ENCODE measurements at places on chromosomes 7 and 10.
A peak's percentile ranks its signal among the peaks of the same experiment; 100 is the strongest.

GRCh38 chr7:143484119-143484518 is 6.4 kb downstream of the TAS2R41 start:
- no peak for DNase-seq

DNA sequence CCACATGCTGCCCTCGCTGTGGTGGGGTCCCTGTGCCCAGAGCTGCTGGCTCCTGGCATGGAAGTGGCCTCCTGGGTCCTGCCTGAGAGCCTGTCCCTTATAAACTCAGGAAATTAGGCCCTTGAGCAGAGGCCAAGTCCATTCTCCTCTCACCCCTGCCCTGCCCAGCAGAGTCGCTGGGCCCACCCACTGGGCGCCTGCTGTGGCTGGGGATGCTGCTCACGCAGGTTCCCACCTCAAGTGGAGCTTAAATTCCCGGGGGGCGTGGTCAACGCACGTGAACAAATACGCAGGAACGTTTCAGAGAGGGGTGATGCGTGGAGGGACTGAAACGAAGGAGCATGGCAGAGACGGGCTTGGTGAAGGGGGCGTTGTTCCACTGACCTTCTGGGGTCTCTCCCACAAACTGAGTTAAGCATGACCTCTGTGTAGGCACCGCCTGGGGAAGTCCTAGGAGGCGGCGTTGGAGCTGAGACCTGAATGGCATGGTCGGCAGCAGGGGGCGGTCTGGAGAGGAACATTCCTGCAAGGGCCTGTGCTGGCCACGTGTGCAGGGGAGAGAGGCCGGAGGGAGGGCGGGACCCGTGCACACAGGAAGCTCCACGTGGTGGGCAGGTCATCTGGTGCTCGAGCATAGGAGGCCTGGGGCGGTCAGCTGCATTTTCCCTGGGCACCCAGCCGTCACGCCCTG is 27.9 kb downstream of the FAM20C start:
- DNase-seq = no peak

GRCh38 chr10:70343312-70343711 is 39.1 kb downstream of the LRRC20 start:
- DNase-seq = no peak

- no peak for DNase-seq
Observed at GRCh38 chr10:6202098-6202683, 541 bp upstream of the PFKFB3 start.

- DNase-seq = no peak
Observed at GRCh38 chr10:7487528-7487927, 76.7 kb upstream of the SFMBT2 start.

DNA sequence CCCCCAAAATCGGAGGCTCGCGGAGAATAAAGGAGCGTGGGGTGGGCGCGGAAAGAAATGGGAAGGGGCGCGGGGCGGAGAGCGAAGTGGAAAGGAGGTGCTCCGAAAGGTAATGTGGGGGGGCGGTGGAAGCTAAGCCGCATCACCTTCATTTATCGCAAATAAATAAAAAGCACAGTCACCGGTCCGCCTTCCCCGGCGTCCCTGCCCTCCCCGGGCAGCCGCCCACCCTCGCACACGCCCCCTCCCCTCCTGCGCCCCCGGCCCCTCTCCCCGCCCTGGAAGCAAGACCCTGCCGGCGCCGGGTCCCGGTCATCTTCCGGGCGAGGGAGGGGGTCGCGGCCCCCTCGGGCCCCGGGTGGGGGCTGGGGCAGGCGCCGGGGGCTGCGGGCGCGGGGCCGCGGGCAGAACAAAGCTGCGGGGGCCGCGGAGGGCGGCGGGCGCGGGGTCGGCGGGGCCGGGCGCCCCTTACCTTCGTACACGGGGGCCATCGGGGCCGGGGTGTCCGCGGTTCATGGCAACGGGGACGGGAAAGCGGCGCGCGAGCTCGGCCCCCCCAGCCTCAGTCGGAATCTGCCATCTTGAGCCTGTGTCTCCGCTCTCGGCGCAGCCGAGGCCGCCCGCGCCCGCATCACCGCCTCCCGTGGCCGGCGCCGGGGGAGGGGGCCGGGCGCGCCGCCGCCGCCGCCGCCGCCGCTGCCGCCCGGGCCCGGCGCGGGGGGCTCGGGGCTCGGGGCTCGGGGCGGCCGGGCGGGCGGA is 486 bp downstream of the HIPK2 start:
- peak; percentile 75 for DNase-seq

- no peak for DNase-seq
Observed at GRCh38 chr7:4861227-4861626, 603 bp downstream of the PAPOLB start.

DNA sequence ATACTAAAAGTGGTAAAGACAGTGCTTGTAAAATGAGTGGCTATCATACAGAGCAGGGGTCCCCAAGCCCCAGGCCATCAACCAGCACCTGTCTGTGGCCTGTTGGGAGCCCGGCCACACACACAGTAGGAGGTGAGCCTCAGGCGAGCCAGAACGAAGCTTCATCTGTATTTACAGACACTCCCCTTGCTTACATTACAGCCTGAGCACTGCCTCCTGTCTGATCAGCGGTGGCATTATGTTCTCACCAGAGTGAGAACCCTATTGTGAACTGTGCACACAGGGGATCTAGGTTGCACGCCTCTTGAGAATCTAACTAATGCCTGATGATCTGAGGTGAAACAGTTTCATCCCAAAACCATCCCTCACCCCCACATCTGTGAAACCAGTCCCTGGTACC is 58.7 kb downstream of the ITGA8 start:
- DNase-seq = no peak

DNA sequence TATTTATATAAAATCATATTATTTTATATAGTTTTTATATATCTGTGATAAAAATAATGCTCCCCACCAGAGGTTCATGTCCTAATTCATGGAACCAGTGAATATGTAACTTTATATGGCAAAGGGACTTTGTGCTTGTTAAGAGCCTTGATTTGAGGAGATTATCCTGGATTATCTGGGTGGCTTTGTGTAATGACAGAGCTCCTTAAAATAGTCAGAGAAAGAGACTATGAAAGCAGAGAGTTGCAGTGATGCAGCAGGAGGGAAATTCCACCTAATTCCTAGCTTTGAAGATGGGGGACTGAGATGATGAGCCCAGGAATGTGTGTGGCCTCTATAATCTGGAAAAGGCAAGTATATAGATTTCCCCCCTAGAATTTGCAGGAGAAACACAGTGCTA is 1034.2 kb upstream of the C7orf33 start:
- DNase-seq = no peak

DNA sequence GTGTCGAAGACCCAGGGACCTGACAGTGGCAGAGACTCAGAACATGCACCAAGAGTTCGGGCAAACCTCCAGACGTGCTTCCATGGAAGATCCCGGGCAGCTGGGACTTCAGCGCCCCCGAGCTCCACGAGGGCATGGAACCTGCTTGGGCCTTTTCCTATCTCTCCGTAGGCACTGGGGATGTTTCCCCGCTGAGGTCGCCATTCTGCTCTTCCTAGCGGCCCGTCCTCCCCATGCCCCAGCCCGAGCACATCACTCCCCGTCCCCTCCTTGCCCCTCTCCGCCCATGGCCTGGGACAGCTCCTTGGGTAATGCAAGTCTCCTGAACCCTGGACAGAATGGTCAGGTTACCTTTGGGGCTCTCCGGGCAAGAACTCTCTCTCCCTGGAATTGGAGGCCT is 32.3 kb upstream of the SHH start:
- no peak for DNase-seq

GRCh38 chr7:41027428-41028115 is 675.3 kb downstream of the INHBA start:
- peak; percentile 72 for DNase-seq

DNA sequence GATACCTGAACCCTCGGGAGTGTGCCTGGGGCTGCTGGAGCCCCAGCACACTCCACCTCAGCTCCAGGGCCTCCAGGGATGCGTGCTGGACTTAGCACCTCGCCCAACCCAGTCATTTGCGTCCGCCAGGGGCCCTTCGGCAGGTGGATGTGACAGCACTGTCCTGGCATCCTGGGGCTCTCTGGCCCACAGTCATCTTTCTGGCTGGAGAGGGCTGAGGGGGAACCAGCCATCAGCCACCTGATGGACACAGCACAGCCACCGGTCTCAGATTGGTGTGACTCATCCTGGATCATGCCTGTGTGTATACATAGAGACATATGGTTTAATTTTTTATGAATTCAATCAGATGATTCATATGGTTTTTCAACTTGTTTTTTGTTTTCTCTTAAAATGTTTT is 11.1 kb downstream of the ZNF775 start:
- DNase-seq = no peak

DNA sequence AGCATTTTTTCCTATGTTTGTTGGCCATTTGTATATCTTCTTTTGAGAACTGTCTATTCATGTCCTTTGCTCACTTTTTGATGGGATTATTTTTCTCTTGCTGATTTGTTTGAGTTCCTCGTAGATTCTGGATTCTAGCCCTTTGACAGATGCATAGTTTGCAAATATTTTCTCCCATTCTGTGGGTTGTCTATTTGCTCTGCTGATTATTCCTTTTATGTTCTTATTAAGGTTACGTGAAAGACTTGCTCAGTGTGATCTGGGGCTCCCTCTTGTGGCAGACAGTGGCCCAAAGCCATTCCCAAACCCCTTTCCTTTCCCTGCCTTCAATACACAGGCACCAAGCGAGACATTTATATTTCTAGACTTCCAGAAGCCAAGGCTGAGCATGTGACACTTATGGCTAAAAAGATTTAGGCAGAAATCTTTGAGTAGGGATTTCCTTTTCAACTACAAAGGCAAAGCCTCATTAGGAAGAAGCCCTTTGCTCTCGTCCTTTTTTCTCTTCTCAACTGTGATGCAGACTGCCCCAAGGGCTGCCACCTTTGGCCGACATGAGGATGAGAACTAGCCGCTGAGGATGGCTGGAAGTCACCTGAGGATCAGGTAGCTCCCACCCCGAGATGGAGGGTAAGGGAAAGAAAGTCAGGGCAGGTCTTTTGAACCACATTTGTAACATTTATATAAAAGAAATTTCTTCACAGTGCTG is 23.6 kb downstream of the ST8SIA6 start:
- DNase-seq = peak; percentile 63

DNA sequence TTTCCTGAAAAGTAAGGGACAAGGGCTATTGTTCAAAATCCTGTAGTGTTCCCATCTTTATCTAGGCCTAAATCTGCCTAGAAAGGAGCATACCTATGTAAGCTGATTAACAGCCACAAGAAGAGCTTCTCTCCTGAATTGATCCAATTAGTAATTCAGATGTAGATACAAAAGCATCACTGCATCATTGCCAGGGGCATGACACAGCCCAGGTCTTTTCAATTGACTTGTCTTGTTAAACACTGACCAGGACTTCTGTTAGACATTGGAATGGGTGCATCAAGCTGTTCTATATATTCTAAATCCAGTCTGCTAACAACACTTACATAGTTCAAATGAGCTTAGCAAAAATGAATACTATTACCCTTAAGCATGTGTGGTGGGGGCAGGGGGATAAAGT is 589.2 kb downstream of the INHBA start:
- no peak for DNase-seq

- DNase-seq = no peak
Observed at GRCh38 chr10:34131152-34131551, 683.9 kb downstream of the PARD3 start.

DNA sequence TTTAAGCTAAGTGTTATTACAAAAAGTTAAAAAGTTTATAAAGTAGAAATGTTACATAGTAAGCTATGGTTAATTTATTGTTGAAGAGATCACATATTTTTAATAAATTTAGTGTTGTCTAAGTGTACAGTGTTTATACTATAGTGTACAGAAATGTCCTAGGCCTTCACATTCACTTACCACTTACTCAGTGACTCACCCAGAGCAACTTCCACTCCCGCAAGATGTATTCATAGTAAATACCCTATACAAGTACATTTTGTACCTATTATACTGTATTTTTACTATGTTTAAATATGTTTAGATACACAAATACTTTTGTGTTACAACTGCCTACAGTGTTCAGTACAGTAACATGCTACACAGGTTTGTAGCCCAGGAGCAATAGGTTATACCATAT is 69.2 kb downstream of the DNAJC1 start:
- DNase-seq = no peak

GRCh38 chr7:1059200-1060091 is 15.1 kb downstream of the GPR146 start:
- DNase-seq = no peak

DNA sequence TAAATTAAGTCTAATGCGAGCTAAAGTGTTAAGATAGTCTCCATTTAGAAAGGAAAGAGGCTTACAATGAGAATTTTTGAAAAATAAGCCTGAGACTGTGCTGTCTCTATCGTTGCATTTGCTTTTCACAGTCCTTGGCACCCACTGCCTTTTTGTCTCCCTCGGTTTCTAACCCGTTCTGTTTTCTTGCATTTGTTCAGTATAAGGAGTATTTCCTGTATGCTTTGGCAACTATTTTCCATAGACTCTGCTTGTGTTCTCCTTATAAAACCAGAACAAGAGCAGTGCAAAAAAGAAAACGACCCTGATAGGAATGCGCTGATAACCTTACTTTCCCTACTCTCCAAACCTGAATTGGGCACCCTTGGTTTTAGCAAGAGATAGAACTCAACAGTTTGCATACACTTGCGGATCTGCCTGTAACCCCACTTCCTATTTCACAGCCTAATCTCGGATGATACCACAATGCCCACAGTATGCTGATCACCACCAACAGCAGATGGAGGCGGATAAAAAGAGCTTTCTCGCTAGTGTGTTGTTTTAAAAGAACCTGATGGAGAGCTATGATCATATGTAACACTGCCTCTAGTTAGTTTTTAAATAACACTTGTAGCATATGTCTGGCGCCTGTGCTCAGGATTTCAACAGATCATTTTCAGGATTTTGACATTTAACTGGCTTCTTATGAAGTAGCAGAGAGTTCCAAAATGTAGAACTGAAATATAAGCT is 1.6 kb upstream of the ARHGAP12 start:
- DNase-seq = no peak

DNA sequence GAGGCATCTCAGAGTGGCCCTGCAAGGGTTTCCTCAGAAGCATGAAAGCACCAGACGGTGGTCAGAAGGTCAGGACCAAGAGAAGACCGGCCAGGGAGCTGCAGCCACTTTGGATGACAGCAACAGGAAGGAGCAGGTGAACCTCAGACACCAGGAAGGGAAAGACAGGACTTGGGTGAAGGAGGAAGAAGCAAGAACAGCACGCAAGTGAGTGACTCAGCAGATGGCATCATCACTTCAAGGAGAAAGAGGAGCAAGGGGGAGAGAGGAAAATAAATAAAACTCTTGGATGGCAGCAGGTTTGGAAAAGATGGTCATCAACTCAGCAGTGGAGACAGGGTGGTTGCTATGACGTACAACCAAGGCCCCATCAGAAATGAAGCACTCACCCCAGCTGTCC is 31.6 kb downstream of the NCAPG2 start:
- DNase-seq = no peak

- DNase-seq = no peak
Observed at GRCh38 chr7:18087026-18087686, 59.5 kb upstream of the PRPS1L1 start.

GRCh38 chr10:114821915-114822443 is 399 bp downstream of the FHIP2A start:
- peak; percentile 30 for DNase-seq

DNA sequence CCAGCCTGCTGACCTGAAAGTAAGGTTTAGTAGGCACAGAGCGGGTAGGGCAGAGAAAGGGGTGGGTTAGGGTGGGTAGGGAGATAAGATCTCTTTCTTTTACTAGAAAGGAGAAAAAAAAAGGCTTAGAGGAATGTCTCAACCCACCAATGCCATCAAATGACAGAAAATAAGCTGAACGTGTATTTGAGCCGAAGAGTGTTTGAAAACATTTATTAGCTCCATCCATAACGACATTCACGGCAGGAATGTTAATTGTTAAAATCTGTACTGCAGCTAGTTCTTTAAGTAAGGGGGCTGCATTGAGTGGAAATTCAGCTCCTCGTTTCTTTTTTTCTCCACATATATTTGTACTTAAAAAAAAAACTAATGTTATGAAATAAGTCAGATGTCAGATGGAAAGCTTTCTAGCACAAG is 63.7 kb upstream of the ARID5B start:
- DNase-seq = no peak
